Lung (tissue), 17 donors: ENCODE measurements at places on chromosomes 7 and 10. TPM values are rescaled to one million over a fixed set of nuclear protein-coding genes. Genes with fewer than 3 reads are reported as not detected.

GRCh38 chr7:105765846-105766245 lies 110.6 kb downstream of the ATXN7L1 start:
- DNase-seq, result no peak

DNA sequence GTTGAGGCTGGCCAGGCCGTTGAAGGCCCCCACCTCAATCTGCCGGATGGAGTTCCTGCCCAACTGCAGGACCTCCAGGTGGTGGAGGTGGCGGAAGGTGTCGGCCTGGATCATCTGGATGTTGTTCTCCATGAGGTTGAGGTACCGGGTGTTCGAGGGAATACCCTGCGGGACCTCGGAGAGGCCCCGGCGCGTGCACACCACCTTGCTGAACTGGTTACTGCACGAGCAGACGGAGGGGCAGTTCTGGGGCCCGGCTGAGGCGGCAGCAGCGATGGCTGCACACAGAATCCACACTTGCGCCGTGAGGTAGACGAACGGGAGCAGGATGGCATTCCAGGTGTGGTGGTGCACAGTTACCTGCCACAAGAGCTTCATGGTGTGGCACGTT lies 979 bp downstream of the LRRC4 start:
- DNase-seq, result peak; percentile 40

Gene AKR1D1
- total RNA-seq, result not detected

DNA sequence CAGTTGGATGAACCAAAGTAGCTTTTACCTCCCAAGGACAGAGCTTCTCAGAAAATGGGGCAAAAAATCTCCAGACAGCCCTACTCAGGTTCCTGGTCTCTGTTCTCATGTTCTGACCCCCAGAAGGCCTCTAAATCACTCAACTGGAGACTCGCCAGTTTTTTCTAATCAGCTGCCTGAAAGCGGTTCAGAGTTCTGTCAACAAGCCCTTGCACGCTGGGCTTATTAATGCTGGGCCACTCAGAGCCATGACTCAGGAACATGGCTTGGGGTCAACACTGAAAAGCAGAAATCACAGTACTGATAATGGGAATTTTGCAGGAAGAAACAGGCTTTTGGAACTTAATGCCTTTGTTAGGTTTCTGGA lies 15.3 kb downstream of the ECHDC3 start:
- DNase-seq, result peak; percentile 89

- DNase-seq, result peak; percentile 78
These were observed 3.9 kb upstream of the ITGB1 start for GRCh38 chr10:32961895-32962369.

Gene HYAL4
- not detected for total RNA-seq

Gene CHST3
- 13.7 TPM for total RNA-seq

DNA sequence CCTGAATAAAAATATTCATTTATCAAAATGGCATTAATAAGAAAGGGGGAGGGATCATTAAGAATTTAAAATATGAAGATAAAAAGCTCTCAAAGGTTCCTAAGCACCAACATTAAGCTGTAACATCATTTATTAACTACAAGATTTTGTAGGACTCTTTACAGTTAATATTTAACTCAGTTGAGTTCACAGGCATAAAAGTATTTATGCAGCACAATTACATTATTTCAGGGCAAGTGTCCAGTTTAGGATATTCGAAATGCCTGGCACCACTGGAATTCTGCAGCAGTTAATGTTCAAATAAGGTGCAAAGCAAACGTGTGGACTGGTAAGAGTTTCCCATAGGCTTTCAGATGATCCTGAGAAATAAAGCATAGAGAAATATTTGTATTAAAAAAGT lies 30.5 kb downstream of the NPS start:
- peak; percentile 46 for DNase-seq

DNA sequence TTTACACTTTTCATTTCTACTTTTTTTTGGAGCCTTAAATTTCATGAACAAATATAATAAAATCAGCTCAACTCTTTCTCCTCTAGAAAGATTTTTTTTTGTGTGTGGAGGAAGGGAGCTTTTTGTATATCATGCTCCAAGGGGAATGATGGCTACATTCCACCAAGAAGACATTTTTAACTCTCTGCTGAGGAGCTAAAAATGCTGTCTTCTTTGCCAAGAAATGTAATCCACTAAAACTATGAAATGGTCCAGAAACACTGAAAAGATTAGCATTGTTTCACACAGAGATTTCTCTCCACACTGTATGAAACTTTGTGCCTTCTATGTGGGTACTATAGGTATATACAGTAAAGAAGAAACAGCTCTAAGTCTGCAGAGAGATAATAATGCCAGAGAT lies 74.1 kb upstream of the ANK3 start:
- DNase-seq, result peak; percentile 37

- no peak for DNase-seq
These were observed 360.7 kb upstream of the MYO3A start for GRCh38 chr10:25573316-25573715.

Gene DLG5
- 33.2 TPM for total RNA-seq

DNA sequence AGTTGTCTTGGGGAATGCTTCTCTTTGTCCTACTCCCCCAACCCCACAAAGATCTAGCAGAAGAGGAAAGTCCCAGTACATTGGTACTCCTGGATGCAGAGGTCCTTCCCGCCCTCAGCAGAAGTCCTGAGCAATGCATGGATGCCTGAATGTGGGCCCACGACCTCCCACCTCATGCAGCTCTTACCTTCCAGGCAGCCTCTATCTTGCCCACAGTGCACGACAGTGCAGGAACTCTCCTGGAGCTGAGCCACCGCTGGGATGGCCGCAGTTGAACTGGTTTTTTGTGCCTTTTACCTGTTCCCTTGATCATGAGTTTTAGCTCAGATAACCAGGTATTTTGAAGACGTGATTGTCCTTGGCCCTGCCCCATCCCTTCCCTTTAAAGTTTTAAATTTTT lies 37.9 kb downstream of the LRRC4 start:
- no peak for DNase-seq

- peak; percentile 91 for DNase-seq
These were observed 10.1 kb downstream of the TBC1D12 start for GRCh38 chr10:94412449-94412848.

- peak; percentile 46 for DNase-seq
These were observed 35.1 kb downstream of the EGFR start for GRCh38 chr7:55053651-55054571.

GRCh38 chr10:74118804-74119203 lies 31.8 kb downstream of the AP3M1 start:
- DNase-seq, result no peak

Gene IGF2BP3
- 0.80 TPM for total RNA-seq

GRCh38 chr7:37216923-37217322 lies 231.7 kb downstream of the ELMO1 start:
- no peak for DNase-seq

GRCh38 chr7:157080111-157080730 lies 58.5 kb upstream of the UBE3C start:
- no peak for DNase-seq

Gene STEAP1B
- total RNA-seq, result 1.4 TPM

DNA sequence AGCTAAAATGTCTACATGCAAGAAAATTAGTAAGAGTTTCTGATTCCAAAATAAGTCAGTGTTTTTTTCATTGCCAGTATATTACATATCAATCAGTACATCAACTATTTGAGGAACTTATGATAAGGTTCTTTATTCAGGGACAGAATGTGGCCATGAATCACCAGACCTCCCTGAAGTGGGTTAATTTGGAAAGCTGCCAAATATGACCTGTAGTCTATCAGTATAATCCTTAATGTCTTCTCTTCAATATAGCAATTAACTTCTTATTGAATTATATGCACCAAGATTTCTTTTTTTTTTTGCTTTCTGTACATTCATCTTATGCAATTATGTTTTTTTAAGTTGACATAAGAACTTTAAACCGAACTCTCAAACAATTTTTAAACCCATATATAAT lies 714.5 kb upstream of the POT1 start:
- no peak for DNase-seq

Gene TMEM139
- 26.9 TPM for total RNA-seq

DNA sequence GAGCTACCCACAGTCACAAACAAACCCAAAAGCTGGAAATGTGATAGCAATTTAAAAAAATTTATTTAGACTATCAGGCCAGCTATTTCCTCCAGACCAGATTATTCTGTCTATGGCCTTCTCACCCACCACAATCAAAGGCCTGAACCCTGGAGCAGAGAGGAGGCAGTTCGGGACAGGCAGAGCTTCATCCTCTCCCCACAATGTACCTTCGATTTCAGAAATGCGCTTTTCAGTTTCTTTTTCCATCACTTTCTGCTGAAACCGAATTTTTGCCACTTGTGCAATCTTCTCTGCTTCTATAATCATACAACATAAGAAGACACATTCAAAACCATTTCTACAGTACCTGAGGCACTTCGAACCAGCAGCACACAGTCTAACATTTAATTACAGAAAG lies 29.9 kb downstream of the ERLIN1 start:
- no peak for DNase-seq

Gene VENTX
- 0.46 TPM for total RNA-seq

Gene TCTN3
- total RNA-seq, result 38.1 TPM

GRCh38 chr7:120645966-120646365 lies 212.0 kb downstream of the TSPAN12 start:
- DNase-seq, result no peak

- DNase-seq, result peak; percentile 95
These were observed 60.2 kb downstream of the MAD1L1 start for GRCh38 chr7:2172311-2173188.

DNA sequence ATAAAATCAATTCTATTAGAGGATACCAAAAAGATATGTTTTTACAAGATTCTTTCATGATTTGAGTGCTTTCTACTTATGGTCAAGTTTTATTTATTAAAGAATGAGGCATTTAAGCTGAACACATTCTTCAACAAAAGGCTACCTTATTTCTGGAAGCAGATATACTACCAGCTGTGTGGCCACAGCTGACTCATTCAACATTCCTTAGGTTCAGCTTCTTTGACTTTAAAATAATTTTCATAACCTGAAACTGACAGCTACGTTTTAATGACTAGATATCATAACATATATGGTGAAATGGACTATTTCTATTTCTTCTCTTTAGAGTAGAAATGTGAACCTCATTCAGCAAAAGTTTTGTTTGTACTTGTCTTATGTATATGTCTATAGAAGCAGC lies 414.2 kb upstream of the SEMA3C start:
- no peak for DNase-seq

DNA sequence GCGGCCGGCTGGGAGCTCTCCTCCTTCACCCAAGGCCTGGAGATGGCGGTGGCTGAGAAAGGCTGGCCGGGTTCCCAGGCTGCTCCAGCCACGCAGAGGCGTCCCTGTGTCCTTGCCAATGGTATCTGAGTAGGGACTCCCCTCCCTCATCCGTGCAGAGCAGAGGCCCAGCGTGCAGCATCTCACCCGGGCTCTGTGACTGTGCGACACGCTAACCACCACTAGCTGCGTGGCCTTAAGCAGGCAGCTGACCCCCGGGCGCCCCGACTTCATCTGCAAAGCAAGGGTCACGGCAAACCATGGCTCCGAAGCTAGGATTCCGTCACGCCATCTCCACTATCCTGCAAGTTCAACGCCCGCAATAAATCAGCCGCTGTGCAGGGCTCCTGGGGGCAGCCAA lies 47.2 kb upstream of the TNRC18 start:
- DNase-seq, result peak; percentile 97

- DNase-seq, result peak; percentile 81
These were observed 74.2 kb downstream of the EEPD1 start for GRCh38 chr7:36227223-36227622.

GRCh38 chr7:37986908-37987330 lies 66.5 kb downstream of the EPDR1 start:
- DNase-seq, result no peak

DNA sequence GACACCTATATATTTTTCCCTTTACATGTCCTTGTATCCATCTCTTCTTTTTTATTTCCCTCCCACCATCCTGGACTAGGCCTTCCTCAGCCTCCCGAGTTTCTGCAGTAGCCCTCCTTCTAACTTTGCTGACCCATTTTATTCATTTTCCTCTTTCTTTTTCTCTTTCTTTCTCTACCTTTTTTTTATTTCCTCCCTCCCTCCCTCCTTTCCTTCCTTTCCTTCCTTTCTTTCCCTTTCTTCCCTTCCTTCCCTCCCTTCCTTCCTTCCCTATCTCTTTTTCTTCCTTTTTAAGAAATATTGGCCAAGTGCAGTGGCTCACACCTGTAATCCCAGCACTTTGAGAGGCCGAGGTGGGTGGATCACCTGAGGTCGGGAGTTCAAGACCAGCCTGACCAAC lies 9.7 kb upstream of the CAMK2G start:
- DNase-seq, result no peak

Gene PLOD3
- 104 TPM for total RNA-seq

Gene CALHM1
- total RNA-seq, result not detected

Gene TAS2R41
- not detected for total RNA-seq

GRCh38 chr10:96708456-96708855 lies 11.9 kb downstream of the PIK3AP1 start:
- DNase-seq, result no peak

DNA sequence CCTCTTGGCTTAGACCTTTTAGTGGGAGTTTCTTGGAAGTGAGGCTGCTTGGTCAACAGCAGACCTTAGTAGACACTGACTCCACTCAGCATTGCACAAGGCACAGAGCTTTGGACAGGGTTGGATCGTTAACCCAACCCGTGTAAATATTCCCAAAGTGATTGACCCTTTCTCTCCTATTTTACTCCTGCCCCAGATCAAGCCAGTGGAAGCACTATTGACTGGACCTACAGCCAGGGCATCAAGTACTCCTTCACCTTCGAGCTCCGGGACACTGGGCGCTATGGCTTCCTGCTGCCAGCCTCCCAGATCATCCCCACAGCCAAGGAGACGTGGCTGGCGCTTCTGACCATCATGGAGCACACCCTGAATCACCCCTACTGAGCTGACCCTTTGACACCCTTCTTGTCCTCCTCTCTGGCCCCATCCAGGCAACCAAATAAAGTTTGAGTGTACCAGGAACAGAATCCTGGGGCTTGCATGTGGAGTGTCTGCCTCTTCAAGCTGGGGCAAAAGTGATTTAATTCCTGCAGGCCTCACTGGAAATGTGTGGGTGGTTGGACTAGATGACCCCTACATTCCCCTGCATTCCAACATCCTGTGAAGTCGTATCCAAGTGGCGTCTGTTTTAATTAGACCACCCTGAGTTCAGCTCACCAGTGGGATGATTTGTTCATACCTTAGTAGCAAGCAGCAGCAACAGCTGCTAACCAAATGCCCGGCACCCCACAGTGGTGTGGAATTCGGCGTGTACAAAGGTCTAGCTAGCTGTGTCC lies 7.5 kb downstream of the CPA1 start:
- DNase-seq, result no peak

GRCh38 chr7:46205478-46205877 lies 284.4 kb upstream of the IGFBP3 start:
- DNase-seq, result no peak

GRCh38 chr10:101002456-101002855 lies 2.8 kb downstream of the LZTS2 start:
- no peak for DNase-seq

Gene LSM8
- 70.8 TPM for total RNA-seq
